ENCODE measurements at places on chromosomes 2 and 18. TPM values are rescaled to one million over a fixed set of nuclear protein-coding genes. Genes with fewer than 3 reads are reported as not detected.

- no peaks in the 10 kb centered on the region for H3K36me3 ChIP-seq
- peak; percentile 54 for DNase-seq
- H3K27ac ChIP-seq = no peak overlapping the region
- H3K4me3 ChIP-seq = no peak overlapping the region
Measured at GRCh38 chr2:76197842-76198448, 487.2 kb upstream of the GCFC2 start.

GRCh38 chr2:163407296-163407695, 328.5 kb downstream of the FIGN start:
- H3K36me3 ChIP-seq = no peaks in the 10 kb centered on the region
- no peaks in the 10 kb centered on the region for H3K27me3 ChIP-seq
- H3K4me3 ChIP-seq = no peak overlapping the region
- no peak for DNase-seq

DNA sequence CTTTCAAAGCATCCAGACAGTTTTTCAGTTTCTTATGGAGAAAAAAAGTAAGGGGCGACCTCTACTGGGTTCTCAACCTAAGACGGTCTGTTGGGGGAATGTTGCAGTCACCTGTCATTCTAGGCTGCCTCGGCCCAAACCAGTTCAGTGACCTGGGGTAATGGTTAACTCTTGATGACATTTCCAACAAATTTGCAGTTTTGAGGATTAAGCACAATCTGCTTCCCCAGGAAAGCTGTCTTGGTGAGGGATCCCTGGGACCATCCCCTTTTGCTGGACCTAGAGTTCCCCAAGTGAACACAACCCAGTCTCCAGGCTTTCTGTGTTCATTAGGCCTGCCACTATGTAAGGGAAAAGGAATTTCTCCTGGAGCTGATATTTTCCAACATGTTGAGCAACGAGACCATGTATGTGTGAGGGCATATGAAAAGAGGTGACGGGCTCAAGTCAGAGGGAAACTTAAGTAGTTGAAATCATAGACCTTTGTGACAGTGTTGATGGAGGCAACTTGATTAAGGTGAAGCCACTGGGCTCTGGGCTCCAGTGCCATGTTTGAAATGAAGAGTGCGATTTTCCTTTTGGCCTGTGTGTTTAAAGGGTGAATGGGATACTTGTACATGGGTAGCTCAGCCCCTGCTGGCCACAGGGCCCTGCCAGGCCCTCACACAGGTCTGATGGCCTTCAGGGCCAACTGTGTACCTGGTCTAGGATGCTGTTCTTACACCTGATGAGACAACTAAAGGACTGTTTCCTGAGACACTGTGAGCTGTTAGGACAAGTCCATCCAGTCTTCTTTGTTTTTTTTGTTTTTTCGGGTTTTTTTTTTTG, 27.0 kb downstream of the FOSL2 start:
- no peak for DNase-seq
- no peaks in the 10 kb centered on the region for H3K4me1 ChIP-seq
- no peaks in the 10 kb centered on the region for H3K27me3 ChIP-seq
- H3K27ac ChIP-seq = no peak overlapping the region
- H3K4me3 ChIP-seq = no peak overlapping the region
- no peaks in the 10 kb centered on the region for H3K36me3 ChIP-seq

GRCh38 chr18:32867330-32867729, 94.5 kb upstream of the KLHL14 start:
- DNase-seq = no peak
- H3K4me1 ChIP-seq = no peaks in the 10 kb centered on the region
- no peaks in the 10 kb centered on the region for H3K27me3 ChIP-seq
- H3K4me3 ChIP-seq = no peak overlapping the region

SERPINB4 gene
- total RNA-seq = 0.66 TPM

GRCh38 chr2:105078906-105079495, 41.1 kb downstream of the MRPS9 start:
- H3K36me3 ChIP-seq = no peaks in the 10 kb centered on the region
- no peaks in the 10 kb centered on the region for H3K27me3 ChIP-seq
- H3K4me1 ChIP-seq = no peaks in the 10 kb centered on the region
- DNase-seq = no peak
- H3K27ac ChIP-seq = no peak overlapping the region

DNA sequence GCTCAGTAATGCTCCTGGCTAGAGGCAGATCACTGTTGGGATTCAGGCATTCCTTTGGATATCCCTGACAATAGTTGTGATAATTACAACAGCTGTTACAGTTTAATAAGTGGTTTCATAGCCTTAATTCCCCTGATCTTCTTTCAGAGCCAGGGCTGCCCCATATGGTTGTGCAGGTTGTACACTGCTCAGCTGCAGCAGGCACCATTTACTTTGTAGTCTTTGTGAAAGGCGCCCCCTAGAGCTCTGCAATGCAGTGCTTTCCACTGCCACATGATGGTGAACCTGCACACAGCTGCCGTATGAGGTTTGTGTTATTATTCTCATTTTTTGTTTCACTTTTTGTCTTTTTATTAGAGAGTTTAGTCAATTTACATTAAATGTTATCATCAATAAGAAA, 239.1 kb downstream of the KCNS3 start:
- H3K36me3 ChIP-seq = no peaks in the 10 kb centered on the region
- no peak overlapping the region for H3K4me3 ChIP-seq
- H3K27ac ChIP-seq = no peak overlapping the region
- no peaks in the 10 kb centered on the region for H3K27me3 ChIP-seq

DNA sequence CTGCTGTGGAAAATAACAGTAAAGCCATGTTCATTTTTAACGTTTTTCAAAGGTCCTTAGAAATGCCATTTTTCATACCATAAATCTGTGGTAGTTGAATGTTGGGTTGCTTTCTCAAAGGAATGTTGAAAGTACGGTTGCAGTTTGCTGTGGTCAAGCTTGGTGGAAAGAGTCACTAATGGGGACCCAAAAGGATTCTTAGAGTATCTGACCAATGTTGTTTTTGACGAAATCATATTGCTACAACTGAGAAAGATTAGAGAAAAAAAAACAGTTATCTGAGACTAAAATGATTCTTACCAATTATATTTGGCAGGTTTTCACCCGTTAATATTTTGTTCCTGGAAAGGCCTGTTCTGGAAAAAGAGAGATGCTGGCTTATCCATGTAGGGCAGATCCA, 439.5 kb upstream of the ETAA1 start:
- no peaks in the 10 kb centered on the region for H3K36me3 ChIP-seq
- no peak for DNase-seq
- no peaks in the 10 kb centered on the region for H3K27me3 ChIP-seq
- H3K4me3 ChIP-seq = no peak overlapping the region
- H3K27ac ChIP-seq = no peak overlapping the region

- H3K36me3 ChIP-seq = no peaks in the 10 kb centered on the region
- no peaks in the 10 kb centered on the region for H3K27me3 ChIP-seq
- H3K4me1 ChIP-seq = no peaks in the 10 kb centered on the region
- no peak overlapping the region for H3K27ac ChIP-seq
- no peak for DNase-seq
Measured at GRCh38 chr2:176614049-176614448, 344.8 kb downstream of the MTX2 start.

SPC25 gene
- total RNA-seq = not detected

DNA sequence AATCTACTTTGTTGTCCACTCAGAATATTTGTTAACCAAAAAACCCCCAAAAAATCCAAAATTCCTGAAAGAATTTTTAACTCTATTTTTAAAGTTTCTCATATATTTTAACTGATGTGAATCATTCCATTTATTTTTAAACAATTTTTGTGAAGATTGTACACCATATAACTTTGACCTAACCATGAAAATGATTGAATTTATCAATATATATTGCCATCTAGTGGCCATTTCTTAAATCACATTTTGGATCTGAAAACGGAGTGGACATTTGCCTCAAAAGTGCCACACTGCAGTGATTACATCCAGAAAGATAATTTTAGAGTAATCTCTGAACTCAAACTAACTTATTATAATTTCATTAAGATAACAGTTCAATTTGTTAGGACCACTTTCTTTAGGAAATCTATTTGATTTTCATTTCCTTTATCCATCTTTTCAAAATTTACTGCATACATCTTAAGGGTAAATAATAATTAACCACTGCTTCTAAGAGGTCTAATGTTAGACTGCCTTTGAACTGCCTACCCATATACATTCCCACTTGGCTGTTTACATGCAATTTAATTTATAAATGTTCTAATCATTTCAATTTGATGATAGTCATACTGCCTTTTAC, 71.1 kb downstream of the DSC3 start:
- no peaks in the 10 kb centered on the region for H3K36me3 ChIP-seq
- no peak overlapping the region for H3K27ac ChIP-seq
- no peak overlapping the region for H3K4me3 ChIP-seq
- no peaks in the 10 kb centered on the region for H3K27me3 ChIP-seq
- H3K4me1 ChIP-seq = no peaks in the 10 kb centered on the region
- DNase-seq = no peak

DNA sequence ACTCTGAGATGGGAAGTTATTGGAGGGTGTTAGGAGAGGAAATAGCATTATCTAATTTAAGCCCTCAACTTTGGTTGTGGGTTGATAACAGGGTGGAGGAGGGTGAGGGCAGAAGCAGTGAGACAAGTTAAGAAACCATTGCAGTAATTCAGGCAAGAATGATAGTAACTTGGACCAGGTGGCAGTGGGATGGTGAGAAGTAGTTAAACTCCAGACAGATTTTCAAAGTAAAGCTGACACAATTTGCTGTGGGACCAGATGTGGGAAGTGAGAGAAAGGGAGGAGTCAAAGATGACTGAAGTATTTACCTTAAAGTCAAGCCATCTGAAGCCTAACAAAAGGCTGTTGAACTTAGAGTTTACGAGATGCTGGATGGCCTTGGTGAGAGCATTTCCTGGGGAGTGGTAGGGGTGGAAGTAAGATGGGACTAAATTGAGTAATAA, 163.2 kb upstream of the KLF7 start:
- H3K27ac ChIP-seq = no peak overlapping the region
- no peaks in the 10 kb centered on the region for H3K36me3 ChIP-seq
- no peak overlapping the region for H3K4me3 ChIP-seq
- DNase-seq = no peak
- H3K27me3 ChIP-seq = no peaks in the 10 kb centered on the region
- H3K4me1 ChIP-seq = no peaks in the 10 kb centered on the region

DSC1 gene
- 0.29 TPM for total RNA-seq

DNA sequence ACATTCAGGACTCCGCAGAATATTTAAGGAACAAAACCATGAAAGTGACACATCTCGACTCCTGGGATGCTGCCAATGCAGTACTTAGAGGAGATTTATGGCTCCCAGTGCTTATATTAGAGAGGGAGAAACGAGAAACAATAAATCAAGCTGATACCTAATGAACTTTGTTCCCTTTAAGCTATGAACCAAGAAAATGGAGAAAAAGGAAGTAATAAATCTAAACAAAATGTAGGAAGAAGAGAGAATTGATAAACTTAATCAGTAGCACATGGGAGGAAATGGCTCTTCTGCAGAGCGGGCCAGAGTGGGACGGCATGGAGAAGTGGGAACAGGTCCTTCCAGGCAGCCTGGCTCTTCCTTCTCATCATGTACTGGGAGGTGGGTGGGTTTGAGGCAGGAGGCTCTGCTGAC, 42.7 kb downstream of the NPPC start:
- DNase-seq = peak; percentile 10
- H3K4me1 ChIP-seq = no peaks in the 10 kb centered on the region
- H3K36me3 ChIP-seq = no peaks in the 10 kb centered on the region
- H3K27me3 ChIP-seq = no peaks in the 10 kb centered on the region
- H3K4me3 ChIP-seq = no peak overlapping the region

FIGN gene
- total RNA-seq = 2.6 TPM

GRCh38 chr2:127255146-127255545, 35.0 kb upstream of the CYP27C1 start:
- no peak overlapping the region for H3K4me3 ChIP-seq
- DNase-seq = no peak

DNA sequence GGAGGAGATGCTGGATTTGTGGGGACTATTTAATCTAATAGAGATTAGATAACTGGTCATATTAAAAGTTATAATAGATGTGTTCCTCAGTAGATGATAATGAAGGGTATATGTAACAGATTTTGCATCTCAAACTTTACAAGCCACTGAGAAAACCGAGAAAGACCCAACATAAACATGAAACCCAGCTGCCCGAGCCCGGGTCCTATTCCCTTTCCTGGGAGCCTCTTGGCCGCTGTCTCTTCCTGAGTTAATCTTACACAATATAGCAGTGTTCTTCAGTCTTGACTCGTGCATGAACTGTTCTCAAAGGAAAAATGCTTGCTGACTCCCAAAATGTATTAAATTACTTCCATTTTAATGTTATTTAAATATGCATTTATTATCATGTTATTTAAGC, 94.5 kb downstream of the COPS8 start:
- H3K36me3 ChIP-seq = no peaks in the 10 kb centered on the region
- no peak overlapping the region for H3K27ac ChIP-seq
- H3K4me3 ChIP-seq = no peak overlapping the region
- no peaks in the 10 kb centered on the region for H3K27me3 ChIP-seq
- H3K4me1 ChIP-seq = no peaks in the 10 kb centered on the region
- DNase-seq = no peak

GRCh38 chr2:105909215-105909614, 164.5 kb downstream of the NCK2 start:
- H3K27ac ChIP-seq = no peak overlapping the region
- H3K27me3 ChIP-seq = no peaks in the 10 kb centered on the region
- H3K4me1 ChIP-seq = no peaks in the 10 kb centered on the region
- no peak overlapping the region for H3K4me3 ChIP-seq
- DNase-seq = no peak

DNA sequence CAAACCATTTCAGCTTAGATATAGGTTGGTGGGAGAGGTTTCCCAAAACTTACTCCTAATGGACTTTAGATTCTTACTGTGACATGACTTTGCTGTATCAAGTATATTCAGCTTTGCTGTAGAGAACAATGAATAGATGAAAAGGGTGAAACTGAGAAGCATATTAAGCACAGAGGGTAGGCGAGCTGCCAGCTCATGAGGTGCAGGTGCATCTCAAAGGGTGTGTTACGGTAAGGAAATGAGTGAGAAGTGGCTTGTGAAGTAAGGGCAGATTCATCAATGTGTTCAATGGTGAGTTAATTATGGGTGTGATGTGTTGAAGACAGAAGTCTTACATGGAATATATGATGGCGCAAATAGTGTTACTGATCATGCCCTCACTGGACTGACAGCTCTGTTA, 49.3 kb downstream of the CD8B2 start:
- no peak for DNase-seq
- no peak overlapping the region for H3K27ac ChIP-seq
- H3K4me1 ChIP-seq = no peaks in the 10 kb centered on the region
- no peaks in the 10 kb centered on the region for H3K27me3 ChIP-seq
- H3K36me3 ChIP-seq = no peaks in the 10 kb centered on the region
- H3K4me3 ChIP-seq = no peak overlapping the region

DNA sequence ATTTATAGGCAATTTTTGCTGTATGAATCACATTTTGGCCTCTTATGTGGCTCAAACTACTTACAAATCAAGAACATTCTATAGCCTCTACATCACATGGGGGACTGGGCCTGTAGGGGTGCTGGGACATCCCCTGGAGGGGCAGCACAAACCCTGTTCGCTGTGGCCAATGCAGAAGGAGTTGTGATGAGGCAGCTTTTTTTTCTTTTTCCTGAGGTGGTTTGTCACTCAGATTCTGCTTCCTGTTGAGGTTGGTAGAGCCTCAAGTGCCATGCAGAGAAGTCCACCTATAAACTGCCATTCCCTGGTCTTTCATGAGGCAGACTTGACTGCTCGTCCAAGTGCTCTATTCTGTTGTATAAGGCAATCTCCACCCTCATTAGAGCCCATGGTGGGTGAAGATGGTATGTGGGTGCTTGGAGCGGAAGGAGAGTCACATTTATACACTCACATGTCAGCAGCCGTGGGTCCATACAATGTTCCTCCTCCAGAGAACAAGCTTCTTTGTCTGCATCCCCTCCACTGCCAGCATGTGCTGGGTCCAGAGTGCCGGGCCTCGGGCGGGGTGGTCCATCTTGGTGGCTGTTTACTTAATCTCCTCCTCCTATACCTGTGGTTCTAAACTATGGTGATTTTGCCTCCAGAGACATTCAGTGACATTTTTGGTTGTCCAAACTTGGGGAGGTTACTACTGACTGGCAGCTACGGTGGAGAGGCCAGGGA, 120.3 kb downstream of the ACOXL start:
- no peak overlapping the region for H3K27ac ChIP-seq
- no peaks in the 10 kb centered on the region for H3K27me3 ChIP-seq
- H3K4me3 ChIP-seq = no peak overlapping the region
- DNase-seq = no peak

All from breast epithelium (tissue), 4 donors.